ENCODE measurements at places on chromosomes 5 and 9.

DNA sequence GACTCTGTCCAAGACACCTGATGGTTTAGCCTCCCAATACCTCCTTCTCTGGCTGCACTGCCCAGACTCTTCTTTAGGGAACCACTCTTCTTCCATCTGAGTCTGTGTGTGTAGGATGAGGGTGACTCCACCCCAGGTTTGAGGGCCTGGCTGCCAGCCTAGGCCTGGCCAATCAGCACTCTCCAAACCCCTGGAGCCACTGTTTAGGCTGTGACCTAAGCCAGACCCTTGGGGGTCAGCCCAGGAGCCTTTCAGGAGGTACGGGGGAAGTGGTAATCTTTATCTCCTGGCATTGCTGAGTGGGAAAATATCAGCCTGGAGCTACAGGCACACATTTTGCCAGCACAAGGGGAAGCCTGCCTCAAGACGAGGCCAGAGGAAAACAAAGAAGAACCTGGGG, 6.2 kb upstream of the ERGIC1 start:
- no peak for DNase-seq

DNA sequence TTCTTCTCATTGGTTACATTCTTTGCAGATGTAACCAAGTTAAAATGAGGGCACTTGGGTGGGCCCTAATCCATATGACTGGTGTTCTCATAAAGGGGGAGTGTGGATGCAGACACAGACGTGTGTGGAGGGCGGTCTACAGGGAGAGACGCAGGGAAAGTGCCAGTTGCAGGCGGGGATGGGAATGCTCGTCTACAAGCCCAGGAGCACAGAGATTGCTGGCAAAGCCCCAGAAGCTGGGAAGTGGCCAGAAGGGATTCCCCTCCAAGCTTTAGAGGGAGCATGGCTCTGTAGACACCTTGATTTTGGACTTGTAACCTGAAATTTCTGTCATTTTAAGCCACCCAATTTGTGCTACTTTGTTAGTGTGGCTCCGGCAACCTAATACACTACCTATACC, 96.8 kb upstream of the CTSL start:
- DNase-seq, result peak; percentile 5

GRCh38 chr5:132471151-132471907, 19.2 kb downstream of the IRF1 start:
- DNase-seq, result no peak

GRCh38 chr9:89716559-89716958, 111.7 kb downstream of the GADD45G start:
- DNase-seq, result no peak

GRCh38 chr9:125462861-125463291, 201.2 kb downstream of the GAPVD1 start:
- DNase-seq, result no peak

- no peak for DNase-seq
Observed at GRCh38 chr9:38059233-38059936, 9.6 kb downstream of the SHB start.

GRCh38 chr9:126618190-126618584, 4.5 kb downstream of the LMX1B start:
- no peak for DNase-seq

DNA sequence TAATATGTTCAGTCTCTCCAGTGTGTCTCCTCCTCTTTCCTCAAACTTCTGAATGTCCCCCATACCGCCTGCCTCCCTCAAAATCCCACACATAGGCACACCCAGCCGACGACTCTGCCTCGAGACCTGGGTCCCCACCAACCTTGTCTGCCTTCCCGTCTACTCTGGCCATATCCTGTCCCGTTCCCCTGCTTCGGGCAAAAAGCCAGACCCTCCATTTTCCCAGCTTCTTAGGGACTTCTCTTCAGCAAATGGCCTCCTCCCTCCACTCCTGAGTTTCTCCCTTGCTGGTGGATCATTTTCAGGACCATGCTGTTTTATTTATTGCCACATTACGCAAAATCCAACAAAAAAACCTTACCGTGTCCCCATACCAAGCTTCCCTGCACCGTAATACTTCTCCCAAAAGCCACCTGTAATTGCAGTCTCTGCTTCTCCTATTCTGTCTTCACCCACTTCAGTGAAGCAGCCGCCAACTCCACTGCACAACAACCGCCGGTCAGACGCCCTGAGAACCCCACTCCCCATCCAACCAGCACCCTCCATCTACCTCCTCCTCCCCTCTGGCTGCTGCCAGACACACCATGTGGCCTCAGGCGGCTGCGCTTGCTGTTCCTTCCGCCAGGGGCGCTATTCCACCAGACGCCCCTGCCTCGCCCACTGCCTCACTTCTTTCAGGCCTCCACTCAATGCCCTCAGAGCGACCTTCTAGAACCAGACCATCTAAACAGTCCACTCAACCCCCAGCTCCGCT, 117.0 kb downstream of the TRPM6 start:
- no peak for DNase-seq

- DNase-seq, result no peak
Observed at GRCh38 chr9:117095081-117095480, 319.8 kb downstream of the ASTN2 start.

DNA sequence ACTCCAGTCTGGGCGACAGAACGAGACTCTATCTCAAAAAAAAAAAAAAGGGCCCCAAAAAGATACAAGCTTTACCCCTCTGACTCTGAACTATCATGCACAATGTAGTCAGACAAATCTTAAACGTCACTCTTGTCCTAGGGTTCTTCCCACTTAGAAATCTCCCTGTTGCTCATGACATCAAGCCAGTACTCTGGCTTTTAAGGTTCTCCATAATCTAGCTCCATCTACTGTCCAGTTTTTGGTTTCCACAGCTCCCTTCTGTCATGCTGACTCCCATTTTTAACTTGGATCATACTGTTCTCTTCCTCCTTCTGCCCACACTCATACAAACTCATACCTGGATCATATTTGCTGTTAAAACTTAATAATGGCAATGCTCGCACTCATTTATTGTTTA, 156.7 kb upstream of the TLX3 start:
- DNase-seq, result no peak

GRCh38 chr9:34603610-34604231, 8.2 kb downstream of the RPP25L start:
- DNase-seq, result no peak

DNA sequence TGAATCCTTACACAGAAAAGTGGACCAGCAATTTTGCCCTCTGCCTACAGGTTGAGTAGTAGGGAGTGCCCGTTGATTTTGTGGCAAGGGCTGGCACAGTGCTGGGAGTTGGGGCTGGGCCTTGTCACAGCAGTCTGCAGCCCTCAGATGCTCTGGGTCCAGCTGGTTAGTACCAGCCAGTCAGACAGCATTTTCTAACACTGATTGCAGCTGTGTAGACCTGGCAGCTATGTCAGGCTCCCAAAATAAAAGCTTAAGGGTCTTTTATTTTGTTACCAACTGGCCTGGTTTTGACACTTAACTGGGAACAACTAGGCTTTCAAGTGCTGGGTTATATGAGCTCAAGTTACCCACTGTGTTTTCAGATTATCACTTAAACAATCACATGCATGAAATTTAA, 57.7 kb downstream of the MAT2B start:
- DNase-seq, result no peak

GRCh38 chr5:109496112-109496511, 86.3 kb upstream of the PJA2 start:
- no peak for DNase-seq

Data from hypothalamus (tissue), 51 donors.